ENCODE measurements at places on chromosomes 6 and 20.
A peak's percentile ranks its signal among the peaks of the same experiment; 100 is the strongest.

DNA sequence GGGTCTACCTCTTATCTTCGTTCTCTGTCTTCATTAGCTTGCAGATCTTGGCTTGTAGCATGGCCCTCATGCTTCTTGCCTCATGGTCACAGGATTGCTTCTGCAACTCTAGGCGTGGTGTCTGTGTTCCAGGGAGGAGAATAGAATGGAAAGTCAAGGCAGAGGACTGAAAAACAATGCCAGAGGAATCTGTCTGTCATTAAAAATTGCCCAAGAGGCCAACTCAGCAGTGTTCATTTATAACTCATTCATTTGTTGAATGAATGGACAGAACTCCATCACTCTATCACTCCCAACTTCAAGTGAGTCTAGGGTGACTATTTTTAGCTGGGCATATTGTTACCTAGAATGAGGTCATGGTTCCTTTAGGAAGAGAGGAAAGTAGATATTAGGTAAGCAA is 179.6 kb downstream of the UST start:
- no peak for DNase-seq

DNA sequence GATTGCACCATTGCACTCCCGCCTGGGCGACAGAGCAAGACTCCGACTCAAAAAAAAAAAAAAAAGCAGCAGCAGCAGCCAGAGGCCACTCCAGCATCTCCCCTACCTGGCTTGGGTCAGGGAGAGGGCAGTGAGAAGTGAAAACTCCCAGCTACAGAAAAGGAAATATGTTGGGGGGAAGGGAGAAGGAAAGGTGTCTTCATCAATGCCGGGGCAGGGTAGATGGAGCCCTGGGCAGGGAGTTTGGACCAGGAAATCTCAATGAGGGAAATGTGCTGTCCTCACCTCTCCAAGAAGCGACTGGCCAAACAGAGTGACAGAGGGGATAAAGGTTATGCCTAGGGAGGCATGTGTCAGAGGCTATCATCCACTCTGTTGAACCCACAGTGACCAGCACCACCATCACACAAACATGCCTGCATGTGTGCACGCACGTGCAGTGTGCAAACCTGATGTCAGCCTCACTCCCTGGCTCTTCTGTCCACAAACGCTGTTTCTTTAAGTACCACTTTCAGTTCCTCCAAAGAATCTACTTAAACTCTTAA is 887 bp upstream of the AIF1 start:
- DNase-seq = no peak

- DNase-seq = no peak
Measured at GRCh38 chr6:28486988-28487742, 28.4 kb downstream of the GPX6 start.

- DNase-seq = no peak
Measured at GRCh38 chr20:59703046-59703445, 98.7 kb downstream of the PHACTR3 start.

- DNase-seq = no peak
Measured at GRCh38 chr6:163260911-163261310, 153.6 kb upstream of the QKI start.

- DNase-seq = no peak
Measured at GRCh38 chr6:138504764-138505689, 5.7 kb upstream of the NHSL1 start.

- DNase-seq = no peak
Measured at GRCh38 chr6:84492241-84493165, 265.1 kb upstream of the CEP162 start.

DNA sequence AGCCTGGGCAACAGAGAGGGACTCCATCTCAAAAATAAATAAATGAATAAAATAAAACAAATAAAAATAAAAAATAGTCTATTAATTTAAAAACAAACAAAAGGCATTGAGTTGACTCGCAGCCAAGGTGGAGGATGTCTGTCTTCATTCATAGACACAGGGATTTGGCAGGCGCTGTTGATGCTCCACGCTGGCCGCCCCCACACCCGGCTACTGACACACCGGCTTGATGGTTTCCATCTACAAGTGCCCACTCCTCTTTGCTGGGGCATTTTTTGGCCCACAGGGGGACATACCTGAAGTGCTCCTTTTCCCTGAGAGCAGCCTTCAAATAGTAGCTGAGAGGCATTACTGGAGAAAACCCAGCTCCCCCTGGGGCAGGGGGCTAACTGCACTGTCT is 178.3 kb upstream of the RALGAPA2 start:
- DNase-seq = no peak

DNA sequence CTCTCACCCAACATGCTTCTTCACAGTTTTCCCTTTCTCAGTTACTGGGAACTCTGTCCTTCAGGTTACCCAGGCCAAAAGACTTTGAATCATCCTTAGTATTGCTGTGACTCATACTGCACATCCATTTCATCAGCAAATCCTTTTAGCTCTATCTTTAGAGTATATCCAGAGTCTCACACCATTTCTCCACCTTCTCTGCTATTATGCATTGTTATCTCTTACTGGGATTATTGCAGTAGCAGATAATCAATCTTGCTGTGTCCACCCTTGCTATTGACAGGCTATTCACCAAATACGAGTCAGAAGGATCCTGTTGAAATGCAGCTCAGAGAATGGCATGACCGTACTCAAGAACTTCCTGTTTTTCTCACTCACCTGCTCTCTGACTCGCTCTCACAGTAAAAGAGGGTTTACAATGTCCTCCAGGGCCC is 57.3 kb downstream of the BCKDHB start:
- no peak for DNase-seq

GRCh38 chr20:9200620-9201019 is 131.7 kb downstream of the PLCB4 start:
- no peak for DNase-seq

- DNase-seq = no peak
Measured at GRCh38 chr20:40442181-40442963, 246.7 kb downstream of the MAFB start.

DNA sequence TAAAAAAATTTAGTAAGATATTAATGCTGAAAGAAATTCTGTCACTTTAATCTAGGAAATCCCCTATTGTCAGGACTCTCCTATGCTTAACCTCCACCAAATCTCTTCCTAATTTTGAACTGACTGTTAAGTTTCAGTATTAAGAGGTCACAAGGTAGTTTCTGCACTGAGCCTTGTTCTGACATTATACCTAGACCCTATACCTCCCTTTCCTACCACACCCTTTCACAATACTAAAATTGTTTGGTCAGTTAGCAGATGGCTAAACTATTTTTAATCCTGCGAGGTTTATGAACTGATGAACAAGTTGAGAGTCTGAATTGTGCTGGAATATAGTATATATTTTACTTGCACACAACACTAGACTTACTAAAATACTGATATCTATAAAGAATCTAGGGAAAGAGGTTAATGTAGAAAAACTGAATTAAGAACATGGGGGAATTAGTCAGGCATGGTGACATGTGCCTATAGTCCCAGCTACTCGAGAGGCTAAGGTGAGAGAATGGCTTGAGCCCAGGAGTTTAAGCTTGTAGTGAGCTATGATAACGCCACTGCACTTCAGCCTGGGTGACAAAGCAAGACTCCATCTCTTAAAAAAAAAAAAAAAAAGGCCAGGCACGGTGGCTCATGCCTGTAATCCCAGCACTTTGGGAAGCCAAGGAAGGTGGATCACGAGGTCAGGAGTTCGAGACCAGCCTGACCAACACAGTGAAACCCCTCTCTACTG is 51.5 kb downstream of the HBS1L start:
- DNase-seq = no peak

DNA sequence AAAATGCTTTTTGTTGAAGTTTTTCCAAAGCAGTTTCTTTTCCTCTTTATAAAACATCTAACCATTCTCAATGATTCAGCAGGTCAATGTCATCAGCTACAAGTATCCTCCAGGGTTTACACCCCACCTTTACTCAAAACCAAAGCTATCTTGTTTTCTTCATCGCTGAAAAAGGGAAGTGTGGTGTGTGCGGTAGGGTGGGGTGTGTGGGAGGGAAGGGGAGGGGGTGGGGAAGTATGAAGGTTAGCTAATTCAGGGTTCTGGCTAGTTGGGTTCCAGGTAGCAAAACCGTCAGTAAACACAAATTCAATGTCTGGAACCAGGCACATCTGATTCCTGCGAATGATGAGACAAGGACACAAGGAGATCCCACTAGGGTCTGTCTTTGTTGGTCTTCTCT is 189.6 kb downstream of the GJA10 start:
- DNase-seq = no peak

DNA sequence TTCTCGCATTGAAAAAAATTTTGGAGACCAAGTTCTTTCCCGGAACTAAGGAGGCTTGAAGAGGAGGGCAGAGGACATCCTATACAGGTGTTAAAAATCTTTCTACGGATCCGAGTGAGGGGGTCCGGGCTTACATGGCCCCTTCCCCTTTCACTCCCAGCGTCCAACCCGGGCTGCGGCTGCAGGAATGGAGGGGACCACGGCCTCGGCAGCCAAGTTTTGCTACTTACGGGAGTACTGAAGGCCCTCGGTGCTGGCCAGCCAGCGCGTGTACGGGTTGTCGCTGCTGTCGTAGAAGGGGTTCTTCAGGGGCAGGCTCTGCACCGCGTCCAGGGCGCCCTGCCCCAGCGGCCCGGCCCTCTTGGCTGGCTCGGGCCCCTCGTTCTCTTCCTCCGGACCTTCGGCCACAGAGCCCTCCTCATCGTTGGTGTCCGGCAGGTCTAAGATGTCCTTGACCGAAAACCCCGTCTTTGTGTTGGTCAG is 642 bp downstream of the NKX2-2 start:
- DNase-seq = no peak

DNA sequence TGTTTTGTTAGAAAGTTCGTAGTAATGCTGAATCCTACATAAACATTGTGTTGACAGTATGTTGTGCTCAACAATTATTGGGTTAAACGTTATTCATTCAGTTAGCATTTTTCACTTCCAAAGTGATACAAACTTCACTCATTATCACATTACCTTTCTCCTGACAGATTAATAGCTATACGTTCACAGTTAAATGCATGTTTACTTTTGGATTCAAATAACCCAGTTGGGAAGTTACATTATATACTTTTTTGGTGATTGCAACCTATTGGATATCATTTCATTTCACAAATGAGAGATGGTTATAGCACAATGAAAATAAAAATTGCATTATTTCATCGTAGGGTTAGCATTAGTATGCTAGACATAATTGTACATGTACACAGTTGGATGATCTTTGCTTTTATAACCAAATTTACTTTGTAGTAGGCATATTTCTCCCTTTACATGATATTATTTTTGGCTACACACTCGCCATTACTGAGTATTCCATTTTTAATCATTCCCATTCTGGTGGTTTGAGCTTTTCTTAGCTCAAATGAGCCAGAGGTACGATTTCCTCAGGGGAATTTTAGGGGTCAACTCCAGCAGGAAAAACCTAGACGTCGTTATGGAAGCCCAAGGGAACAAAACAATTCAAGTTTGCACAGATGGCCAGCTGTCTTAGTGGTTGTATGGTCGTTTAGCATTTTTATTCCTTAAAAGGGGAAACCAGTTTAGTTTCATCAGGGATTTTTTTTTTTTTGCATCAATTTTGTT is 2.1 kb upstream of the HIVEP1 start:
- no peak for DNase-seq

- no peak for DNase-seq
Measured at GRCh38 chr6:34816635-34817301, 24.9 kb downstream of the BLTP3A start.

DNA sequence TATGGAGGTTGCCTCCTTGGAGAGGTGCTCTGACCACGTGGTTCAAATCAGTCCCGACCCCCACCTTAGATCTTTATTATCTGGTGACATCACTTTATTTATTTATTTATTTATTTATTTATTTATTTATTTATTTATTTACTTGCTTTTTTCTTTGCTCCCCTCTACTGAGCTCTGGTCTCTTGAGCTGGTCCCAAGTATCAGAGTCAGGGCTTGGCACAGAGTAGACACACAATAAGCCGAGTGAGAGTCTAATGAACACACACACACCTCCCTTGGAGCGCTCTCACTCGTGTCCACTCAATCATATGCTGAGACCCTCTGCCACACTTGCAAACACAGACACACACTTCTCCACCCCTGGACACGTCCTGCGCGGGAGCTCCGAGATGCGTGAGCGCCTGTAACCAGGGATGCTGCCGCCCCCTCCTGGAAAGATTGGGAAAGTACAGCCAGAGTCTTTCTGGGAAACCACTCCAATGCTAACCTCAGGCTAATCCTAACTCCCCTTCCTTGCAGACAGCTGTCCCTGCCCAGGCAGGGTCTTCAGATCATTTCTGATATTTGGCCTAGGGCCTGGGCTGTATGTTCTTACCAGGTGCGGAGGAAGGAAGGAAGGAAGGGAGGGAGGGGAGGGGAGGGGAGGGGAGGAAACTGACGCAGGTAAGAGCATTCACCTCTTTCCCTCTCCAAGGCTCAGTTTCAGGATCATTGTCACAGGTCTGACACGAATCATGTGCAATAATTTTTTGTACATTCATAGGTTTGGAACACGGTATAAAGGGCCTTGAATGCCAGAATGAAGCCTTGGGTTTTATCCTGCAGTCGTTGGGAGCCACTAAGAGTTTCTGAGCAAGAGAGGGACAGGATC is 70.9 kb downstream of the STK35 start:
- peak; percentile 44 for DNase-seq

GRCh38 chr20:19549896-19550295 is 208.2 kb upstream of the RIN2 start:
- DNase-seq = no peak

DNA sequence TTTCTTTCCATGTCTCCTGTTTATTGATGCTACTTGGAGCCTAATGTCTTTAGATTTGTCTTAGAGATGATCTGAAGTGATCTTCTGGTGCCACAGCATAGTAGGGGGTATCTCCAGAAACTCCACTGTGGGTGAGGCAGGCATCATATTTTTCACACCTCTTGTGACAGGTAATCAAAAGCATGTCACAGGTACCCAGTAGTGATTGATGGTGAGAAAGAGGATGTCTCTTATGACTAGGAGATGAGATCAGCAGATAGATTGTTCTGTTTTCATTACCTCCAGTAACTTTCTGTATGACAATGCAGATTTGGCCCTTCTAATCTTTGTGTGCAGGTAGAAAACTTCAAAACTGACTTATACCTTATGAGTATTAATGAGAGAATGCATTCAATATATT is 13.5 kb downstream of the NCOA7 start:
- no peak for DNase-seq

- no peak for DNase-seq
Measured at GRCh38 chr20:3273371-3273770, 34.4 kb upstream of the SLC4A11 start.

DNA sequence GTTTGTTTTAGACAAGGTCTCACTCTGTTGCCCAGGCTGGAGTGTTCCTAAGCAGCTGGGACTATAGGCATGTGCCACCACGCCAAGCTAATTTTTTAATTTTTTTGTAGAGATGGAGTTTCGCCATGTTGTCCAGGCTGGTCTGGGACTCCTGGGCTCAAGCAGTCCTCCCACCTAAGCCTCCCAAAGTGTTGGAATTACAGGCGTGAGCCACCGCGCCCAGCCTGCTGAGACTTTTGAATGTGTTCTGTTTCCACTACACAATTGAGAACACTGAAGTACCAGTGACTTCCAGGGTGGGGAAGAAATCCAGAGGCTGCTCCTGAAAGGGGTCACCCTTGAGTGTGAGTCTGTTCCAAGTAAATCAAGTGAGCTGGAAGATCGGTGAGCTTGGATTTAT is 81.3 kb upstream of the ARMC2 start:
- no peak for DNase-seq

- DNase-seq = no peak
Measured at GRCh38 chr20:44780226-44780625, 30.1 kb downstream of the RIMS4 start.
